Stimulated activated CD8-positive, alpha-beta memory T cell treated with anti-CD3 and anti-CD28 coated beads, Interleukin-4, amount 100 ng/mL, for 48 hours (primary cell): ENCODE measurements at places on chromosomes 5 and 9.

GRCh38 chr9:92483627-92484545 lies 1.6 kb upstream of the ASPN start:
- DNase-seq = no peak

- DNase-seq = no peak
Observed at GRCh38 chr9:35845824-35846771, 17.1 kb downstream of the TMEM8B start.

GRCh38 chr5:41094871-41095270 lies 23.7 kb upstream of the MROH2B start:
- no peak for DNase-seq

DNA sequence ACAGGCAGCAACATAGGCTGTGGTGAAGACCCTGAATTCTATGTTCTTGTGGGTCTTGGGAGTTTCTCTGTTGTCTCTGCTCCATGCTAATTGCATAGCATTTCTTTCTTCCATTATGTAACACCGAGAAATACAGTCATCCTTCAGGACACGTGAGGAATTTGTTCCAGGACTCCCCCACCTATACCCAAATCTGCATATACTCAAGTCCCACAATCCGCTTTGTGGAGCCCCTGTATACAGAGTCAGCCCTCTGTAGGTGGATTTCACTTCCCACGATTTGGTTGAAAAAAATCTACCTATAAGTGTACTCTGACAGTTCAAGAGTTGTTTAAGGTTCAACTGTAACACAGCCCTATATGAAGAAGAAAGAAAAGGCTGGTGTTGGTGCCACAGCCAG lies 22.1 kb downstream of the ANKRD33B start:
- peak; percentile 14 for DNase-seq
